ENCODE measurements at places on chromosomes 5 and 9.
A peak's percentile ranks its signal among the peaks of the same experiment; 100 is the strongest.

- DNase-seq = no peak
Observed at GRCh38 chr5:95872346-95873268, 50.1 kb upstream of the GLRX start.

DNA sequence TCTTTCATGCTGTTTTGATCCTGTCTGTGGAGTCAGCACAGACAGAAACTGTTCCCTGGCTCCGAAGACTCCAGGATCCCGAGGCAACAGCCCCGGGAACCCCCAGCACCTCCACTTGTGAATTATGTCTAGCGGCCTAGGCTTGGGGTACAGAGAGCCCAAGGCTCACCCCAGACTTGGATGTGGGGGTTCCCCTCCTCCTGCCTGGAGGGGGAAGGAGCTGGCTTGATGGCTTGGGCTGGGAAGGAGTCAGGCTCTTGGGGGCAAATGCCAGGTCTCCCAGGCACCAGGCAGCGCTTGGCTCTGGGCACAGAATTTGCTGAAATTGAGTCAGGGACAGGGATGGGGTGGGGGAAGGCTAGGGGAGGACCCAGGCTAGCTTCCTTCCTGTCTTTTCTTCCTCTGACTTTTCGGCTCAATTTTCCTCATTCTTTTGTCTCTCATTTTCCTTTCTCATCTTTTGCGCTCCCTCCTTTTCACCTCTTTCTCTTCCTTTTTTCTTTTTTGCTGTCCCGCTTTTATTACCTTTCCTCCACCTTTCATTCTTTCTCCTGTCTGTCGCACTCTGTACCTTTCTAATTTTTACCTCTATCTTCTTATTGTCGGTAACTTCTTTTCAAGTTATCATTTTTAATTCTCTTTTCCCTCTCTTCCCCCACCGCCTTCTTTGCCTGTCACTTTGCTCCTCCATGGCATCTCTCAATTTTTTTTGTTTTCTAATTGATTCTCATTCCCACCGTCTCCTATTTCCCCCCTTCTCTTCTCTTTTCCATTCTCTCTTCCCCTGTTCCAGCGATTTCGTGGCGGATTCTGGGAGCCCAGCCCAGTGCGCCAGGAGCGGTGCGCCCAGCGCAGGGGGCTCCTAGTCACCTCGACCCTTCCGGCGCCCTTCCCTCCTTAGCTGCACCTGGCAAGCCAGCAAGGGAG lies 10.5 kb downstream of the MSX2 start:
- peak; percentile 59 for DNase-seq

GRCh38 chr9:129697656-129698253 lies 32.3 kb downstream of the PRRX2 start:
- no peak for DNase-seq

DNA sequence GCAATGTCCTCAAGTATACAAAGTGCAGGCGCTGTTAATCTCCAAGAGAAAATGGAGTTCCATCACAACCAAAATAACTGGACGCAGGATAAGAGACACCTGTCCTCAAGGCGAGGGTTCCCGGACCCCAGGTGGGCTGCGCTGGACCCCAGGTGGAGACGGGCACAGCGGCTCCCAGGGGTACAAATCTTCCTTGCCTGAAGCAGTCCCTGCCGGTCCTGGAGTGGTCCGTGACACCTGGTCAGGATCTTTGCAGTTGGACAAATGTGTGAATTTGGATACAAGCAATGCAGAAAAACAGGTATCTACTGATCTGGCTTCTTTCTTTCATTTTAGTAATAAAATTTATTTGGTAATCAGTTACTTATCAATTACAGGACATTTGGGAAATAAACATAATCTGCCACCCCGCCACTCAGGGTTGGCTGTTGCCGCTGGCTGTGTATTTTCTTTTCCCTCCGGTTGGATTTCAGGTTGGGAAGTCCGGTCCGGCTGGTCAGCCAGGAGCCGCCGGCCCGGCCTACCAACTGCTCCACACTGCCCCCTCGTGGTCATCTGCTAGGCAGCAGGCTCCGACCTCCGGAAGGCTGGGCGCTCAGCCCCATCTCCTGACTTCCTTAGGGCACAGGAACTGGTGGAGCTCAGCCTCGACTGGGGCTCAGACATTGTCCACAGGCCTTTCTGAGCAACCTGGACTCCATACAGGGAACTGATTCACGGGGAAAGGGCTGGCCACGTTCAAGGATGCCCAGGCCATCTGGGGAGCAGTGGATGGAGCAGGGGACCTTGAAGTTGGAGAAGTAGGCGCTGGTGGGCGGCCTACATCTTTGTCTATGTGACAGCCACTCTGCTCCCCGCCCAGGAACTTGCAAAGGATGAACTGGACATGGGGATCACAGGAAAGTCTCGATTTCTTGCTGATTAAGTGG lies 43.4 kb downstream of the NXNL2 start:
- DNase-seq = peak; percentile 93

DNA sequence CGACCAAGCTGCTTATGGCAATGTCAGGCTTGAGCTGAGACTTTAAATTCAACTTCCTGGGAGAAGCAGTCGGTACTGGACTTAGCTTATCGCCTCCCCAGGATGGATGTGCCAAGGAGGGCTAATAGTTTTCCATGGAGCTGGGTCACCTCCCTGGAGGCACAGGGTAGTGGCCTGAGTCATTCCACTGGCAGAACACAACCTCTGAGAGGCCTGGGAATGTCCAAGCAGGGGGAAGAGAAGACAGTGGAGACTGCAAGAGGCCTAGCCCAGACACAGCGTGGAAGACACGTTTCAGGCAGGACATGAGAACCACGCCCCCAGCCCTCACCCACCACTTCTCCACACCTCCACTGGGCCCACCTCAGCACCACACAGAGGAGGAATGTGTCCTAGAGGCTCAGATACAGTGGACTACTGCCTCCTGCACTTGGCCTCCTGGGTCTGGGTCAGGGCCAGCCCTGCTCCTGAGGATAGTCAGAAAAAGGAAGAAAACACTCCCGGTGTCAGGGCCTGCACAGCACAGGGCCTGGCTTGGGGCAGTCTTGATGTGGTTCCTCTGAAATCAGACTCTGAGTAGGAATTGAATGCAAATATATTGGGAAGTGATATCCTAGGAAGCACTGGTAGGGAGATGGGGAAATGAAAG lies 171.8 kb downstream of the FSTL4 start:
- DNase-seq = peak; percentile 29

GRCh38 chr9:101022704-101023103 lies 5.8 kb upstream of the PLPPR1 start:
- DNase-seq = no peak

DNA sequence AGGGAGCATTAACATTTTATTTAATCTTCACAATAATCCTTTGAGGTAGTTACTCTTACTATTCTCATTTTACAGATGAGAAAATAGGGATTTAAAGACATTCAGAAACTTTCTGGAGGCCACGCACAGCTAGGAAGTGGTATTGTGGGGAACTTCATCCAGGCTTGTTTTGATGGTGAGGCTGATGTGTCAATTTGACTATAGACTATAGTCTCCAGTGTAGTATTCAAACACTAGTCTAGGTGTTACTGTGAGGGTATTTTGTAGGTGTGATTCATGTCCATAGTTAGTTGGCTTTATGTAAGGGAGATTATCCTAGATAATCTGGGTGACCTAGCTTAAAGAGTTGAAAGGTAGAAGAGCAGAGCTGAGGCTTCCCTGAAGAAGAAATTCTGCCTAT lies 54.1 kb upstream of the ELL2 start:
- no peak for DNase-seq

DNA sequence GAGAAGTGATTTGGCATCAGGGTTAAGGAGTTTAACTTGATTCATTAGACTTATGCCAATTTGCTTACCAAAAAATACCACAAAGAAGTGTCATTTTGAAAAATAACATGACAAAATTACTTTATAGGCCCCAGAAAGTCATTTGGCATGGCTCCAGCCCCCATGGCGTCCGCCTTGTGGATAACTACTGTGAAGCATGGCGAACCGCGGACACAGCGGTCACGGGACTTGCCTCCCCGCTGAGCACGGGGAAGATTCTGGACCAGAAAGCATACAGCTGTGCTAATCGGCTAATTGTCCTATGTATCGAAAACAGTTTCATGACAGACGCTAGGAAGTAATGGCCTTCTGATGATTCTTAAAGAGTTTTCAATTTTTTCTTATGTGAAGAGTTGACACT lies 35.4 kb upstream of the TGFBR1 start:
- DNase-seq = no peak

DNA sequence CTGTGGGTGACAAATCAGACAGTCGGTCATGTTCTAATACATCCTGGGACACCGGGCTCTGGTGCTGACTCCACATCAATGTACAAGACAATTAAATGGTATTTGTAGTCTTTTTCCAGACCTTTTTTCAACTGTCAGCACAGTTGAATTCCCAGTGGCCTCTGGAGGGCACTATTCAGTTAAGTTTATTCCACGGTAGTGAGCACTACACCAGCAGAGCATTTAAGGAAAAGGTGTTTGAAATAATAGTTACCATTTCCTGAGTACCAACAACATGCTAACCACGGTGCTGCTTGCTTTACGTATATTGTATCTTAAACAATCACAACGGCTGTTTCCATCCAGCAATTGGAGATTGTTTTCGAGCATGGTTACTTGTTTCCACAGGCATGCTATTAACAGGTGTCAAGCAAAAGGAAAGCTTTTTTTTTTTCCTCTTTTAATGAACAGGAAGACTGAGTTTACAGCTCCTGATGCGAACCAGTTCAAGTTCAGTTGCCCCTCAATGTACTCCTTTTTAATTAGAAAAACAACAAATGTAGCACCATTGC lies 186.7 kb downstream of the PDZD2 start:
- peak; percentile 51 for DNase-seq

- DNase-seq = no peak
Observed at GRCh38 chr9:79974806-79975422, 403.1 kb downstream of the TLE4 start.

- peak; percentile 51 for DNase-seq
Observed at GRCh38 chr5:115069087-115069968, 100.4 kb downstream of the TRIM36 start.

DNA sequence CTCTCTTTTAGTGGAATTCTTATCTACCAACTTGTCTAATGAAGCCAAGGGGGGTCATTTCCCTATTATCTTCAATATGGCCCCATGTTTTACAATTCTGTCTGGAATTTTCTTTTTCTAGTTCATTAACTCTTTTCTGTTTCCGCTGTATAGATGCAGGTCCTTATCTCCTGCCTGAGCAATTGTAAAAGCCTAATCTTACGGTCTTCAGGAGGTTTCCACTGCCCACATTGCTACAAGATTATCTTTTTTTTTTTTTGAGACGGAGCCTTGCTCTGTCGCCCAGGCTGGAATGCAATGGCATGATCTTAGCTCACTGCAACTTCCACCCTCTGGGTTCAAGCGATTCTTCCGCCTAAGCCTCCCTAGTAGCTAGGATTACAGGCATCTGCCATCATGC lies 132.3 kb downstream of the UNC13B start:
- no peak for DNase-seq

DNA sequence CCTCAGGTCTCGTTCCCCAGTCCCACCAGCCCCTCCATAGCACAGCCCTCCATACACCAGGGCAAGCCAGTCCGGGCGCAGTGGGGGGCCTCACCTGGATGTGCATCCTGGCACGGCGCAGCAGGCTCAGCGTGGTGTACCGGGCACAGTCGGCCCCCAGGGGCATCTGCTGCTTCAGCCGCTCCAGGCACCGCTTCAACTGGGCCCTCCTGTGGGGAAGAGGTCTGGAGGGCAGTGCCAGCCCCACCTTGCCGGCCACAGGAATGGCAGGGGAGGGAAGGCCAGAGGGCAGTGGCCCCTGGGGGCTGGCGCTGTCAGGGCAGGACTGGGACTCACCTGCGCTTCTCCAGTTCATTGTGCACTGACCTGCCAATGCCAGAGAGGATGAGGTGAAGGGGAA lies 1.4 kb downstream of the MXD3 start:
- no peak for DNase-seq

GRCh38 chr9:12740845-12741244 lies 34.0 kb upstream of the LURAP1L start:
- DNase-seq = no peak

GRCh38 chr5:75337366-75338021 lies 474 bp downstream of the HMGCR start:
- no peak for DNase-seq

DNA sequence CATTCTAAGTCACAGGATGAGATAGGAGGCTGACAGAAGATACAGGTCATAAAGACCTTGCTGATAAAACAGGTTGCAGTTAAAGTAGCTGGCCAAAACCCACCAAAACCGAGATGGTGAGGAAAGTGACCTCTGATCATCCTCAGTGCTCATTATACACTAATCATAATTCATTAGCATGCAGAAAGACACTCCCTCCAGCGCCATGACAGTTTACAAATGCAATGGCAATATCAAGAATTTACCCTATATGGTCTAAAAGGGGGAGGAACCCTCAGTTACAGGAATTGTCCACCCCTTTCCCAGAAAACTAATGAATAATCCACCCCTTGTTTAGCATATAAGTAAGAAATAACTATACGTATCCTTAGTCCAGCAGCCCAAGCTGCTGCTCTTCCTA lies 63.2 kb upstream of the IQGAP2 start:
- DNase-seq = no peak

DNA sequence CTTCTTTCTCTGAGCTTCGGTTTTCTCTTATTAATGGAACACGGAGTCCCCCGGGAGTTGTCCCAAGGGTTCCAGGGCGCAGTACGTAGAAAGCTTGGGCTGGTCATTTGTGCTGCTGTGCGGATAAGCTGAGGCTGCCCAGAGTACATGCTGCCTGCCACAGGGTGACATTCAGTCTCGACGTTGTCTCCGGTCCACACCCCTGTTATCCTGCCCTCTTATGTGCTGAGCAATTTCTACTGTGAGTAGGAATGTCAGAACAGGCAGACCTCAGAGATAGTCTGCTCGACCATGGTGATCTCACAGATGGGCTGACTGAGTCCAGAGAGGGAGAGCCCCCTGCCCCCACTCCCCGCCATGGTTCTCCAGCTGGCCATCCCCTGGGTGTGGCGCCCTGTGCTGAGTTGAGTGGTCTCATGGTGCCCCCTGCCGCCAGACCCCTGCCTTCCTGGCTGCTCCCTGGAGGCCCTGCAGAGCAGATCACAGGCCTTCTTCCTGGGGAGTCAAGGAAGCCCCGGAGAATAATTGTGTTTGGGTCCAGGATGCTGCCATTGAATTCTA lies 124.0 kb downstream of the RGS3 start:
- DNase-seq = peak; percentile 81

- no peak for DNase-seq
Observed at GRCh38 chr9:133585481-133586351, 23.5 kb downstream of the FAM163B start.

- DNase-seq = no peak
Observed at GRCh38 chr5:117588611-117589010, 1014.0 kb upstream of the SEMA6A start.

DNA sequence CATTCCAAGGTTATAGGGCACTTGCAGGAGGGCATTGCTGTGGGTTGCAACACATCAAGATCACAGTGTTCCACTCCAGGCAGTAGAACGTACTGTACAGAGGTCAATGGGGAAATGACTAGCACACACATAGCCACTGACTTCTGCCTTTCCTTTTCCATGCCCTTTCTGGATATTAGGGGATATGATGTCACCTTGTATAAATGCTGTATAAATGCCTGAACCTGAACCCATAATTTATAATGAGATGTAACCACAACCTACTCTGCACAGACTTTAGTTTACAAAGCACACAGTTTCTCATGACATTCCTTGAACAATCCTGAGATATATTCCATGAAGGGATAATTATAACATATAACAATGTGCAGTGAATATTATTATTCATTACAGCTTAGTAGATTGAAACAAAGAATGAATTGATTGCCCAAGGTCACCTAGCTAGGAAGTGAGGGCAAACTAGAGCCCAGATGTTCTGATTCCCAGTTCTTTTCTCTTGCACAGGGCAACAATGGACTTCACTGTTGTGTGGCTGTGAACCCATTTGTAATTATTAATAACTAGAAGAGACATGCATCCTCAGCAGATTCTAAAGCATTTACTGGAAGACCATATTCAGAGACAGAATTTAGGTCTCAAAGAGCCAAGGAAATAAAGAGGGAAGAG lies 5.6 kb upstream of the ABLIM3 start:
- DNase-seq = no peak

- DNase-seq = no peak
Observed at GRCh38 chr5:16669776-16670175, 53.0 kb upstream of the RETREG1 start.
